ENCODE measurements at places on chromosomes 3 and 15. TPM values are rescaled to one million over a fixed set of nuclear protein-coding genes. Genes with fewer than 3 reads are reported as not detected.

The IVD gene
- total RNA-seq = 32.3 TPM

The UBL7 gene
- total RNA-seq = 42.5 TPM

The CORO2B gene
- total RNA-seq = 4.2 TPM

The LINGO1 gene
- 0.33 TPM for total RNA-seq

The XCR1 gene
- total RNA-seq = not detected

Measured in vein endothelial cell (primary cell).